SK-N-SH (cell line): ENCODE measurements at places on chromosomes 16 and 17.

DNA sequence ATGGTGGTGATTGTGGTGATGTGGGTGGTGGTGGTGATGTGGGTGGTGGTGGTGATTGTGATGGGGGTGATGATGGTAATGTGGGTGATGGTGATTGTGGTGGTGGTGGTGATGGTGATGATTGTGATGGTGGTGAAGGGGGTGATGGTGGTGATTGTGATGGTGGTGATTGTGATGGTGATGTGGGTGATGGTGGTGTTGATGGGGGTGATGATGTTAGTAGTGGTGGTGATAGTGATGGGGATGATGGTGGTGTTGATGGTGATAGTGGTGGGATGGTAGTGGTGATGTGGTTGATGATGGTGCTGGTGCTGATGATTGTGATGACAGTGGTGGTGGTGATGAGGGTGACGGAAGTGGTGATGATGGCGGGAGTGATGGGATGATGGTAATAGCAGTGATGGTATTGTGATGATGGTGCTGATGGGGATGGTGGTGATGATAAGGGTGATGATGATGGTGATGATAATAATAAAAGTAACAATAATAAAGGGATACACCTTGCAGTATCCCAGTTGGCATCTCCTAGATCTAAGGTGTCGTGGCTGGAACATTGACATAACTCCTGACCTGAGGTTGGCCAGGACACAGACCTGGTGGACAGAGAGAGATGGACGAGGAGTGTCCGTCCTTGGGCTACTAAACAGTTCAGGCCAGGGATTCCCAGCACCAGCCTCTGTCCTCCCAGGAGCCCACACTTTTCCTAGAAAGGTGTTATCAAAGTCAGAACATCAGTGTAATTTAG is 344.5 kb downstream of the SEC14L1 start:
- DNase-seq = no peak

- DNase-seq = no peak
Observed at GRCh38 chr16:11452298-11452697, 107.0 kb downstream of the RMI2 start.

GRCh38 chr16:85608515-85608885 is 4.6 kb upstream of the GSE1 start:
- DNase-seq = no peak

GRCh38 chr16:22728167-22728836 is 85.7 kb upstream of the HS3ST2 start:
- peak; percentile 64 for DNase-seq

- peak; percentile 80 for DNase-seq
Observed at GRCh38 chr17:50564916-50565315, 4.4 kb downstream of the CACNA1G start.

DNA sequence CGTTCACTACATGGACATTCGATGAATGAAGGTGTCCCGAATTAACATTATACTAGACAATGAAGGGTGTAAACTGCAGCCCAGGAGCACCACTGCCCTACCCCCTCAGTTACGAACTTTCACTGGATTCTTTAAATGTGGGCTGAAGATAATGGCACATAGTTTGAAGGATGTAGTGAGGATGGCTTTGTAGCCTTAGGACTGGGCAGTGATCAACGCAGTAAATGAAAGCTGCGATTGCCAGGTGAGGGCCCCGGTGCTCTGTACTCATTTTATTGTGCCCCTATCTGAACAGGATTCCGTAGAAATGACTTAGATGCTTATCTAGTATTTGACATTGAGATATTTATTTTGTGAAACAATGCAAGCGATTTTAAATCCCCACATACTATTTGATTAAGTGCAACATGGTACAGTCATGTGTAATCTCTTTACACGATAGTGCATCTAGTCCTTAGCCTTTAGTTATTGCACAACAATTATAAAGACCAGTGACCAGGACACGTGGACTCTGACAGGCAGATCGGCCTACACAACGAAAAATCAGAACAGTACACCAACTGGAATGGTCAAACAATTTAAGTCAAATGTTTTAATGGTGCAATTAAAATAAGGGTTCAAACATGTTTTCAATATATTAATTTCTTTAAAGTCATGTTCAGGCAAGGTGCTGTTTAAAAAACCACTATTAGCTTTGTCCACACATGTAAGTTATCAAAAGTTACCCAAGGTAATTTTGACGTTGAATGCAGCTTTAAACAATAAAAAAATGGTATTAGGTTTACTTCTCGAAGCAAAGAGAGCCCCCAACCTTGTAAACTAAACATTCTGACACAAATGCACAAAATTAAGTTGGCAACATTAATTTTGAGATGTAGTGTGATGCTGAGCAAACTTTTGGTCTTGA is 17.4 kb upstream of the ERN1 start:
- peak; percentile 45 for DNase-seq

DNA sequence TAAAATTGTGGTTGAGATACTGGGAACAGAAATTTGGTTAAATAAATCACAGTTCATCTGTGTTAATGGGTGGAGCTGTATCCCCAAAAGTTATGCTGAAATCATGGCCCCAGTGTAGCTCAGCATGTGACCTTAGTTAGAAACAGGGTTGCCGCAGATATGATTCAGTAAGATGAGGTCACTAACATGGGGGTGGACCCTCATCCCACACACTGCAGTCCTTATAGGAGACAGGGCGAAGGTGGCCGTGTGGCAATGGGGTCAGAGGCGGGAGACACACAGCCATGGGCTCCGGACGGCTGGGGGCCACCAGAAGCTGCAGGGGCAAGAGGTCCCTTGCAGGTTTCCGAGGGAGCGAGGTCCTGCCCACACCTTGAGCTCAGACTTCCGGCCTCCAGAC is 10.7 kb downstream of the GALNS start:
- DNase-seq = no peak

DNA sequence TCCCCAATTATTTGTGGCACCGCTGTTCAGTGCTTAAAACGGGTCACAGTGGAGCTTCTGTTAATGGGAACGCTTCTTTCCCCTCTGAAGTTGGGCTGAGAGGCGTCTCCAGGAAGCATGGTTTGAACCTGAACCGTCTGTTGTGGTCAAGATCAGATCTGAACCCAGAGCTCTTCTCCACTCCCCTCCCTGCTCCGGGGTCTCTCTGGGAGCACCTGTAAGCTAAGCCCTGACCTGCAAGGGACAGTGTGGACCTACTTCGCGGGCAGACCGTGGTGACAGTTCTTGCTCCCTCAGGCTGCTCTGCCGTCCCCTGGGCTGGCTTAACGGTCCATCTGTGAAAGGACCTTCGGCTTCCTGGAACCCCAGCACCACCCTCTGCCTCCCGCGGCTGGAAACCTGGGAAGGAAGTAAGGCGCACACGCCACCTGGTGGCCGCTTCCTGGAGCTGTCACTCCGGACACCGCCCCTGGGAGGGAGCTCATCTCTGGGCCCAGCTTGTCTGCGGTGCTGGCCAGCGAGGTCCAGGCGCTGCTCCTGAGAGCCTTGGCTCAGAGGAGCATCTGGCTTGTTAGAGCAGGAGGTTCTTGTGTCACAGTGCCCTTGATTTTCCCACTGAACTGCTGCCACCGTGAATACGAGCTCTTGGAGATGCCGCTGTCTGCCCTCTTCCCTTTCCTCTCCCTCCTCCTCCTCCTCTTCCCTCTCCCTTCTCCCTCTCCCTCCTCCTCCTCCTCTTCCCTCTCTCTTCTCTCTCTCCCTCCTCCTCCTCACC is 518.5 kb upstream of the EEF2KMT start:
- peak; percentile 84 for DNase-seq

DNA sequence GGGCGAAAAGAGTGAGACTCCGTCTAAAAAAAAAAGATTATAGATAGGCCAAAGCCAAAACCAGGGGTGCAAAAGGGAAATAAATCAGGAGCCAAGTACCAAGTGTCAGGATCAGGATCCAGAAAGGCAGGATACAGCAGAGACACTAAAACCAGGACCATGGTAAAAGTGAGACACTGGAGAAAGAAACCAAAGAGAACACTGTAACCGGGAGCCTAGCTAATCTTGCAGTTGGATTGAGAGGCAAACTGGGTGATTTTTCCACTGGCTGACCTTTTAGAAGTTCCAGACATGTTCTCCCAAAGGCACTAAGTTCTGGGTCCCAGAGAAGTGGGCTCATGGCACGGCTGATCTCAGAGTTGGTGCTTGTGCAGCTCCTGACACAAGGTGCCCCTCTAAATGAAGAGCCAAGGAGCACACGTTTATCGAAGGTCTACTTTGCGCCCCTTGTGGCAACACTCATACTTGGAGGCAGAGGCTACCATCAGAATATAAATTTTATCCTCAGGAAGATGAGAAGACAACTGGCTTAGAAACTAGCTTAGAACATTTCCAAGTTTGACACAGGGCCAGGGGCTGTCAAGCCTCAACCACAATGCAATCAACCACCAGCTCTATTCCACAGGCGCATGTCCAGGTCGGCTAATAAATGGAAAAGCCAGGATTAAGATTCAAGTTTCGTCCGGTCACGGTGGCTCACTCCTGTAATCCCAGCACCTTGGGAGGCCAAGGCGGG is 27.5 kb upstream of the HELZ start:
- DNase-seq = no peak

DNA sequence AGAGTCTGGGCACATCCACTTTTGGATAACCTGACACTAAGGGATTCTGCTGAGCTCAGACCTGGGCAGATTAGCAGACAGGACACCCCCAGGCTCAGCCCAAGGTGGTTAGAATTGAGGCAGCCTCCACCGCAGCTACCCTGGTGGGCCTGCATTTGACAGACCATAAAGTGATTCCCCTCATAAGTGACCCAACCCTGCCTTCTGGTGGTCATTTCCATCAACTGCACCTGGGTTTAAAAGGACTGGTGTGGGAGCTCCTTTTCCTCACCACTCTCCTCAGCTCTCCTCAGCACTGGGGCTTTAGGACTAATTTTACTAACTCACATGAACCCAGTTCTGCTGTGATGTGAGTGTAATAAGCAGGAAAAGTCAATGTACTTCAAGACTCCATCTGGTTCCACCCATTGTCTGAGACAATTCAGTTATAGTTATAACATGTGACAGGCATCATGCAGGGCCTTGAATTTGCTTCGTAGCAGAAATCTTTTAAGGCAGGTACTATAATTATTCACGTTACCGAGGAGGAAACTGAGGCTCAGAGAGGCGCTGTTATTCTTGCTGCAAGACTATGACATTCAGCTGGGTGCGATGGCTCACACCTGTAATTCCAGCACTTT is 42.5 kb downstream of the MYH3 start:
- DNase-seq = peak; percentile 69

DNA sequence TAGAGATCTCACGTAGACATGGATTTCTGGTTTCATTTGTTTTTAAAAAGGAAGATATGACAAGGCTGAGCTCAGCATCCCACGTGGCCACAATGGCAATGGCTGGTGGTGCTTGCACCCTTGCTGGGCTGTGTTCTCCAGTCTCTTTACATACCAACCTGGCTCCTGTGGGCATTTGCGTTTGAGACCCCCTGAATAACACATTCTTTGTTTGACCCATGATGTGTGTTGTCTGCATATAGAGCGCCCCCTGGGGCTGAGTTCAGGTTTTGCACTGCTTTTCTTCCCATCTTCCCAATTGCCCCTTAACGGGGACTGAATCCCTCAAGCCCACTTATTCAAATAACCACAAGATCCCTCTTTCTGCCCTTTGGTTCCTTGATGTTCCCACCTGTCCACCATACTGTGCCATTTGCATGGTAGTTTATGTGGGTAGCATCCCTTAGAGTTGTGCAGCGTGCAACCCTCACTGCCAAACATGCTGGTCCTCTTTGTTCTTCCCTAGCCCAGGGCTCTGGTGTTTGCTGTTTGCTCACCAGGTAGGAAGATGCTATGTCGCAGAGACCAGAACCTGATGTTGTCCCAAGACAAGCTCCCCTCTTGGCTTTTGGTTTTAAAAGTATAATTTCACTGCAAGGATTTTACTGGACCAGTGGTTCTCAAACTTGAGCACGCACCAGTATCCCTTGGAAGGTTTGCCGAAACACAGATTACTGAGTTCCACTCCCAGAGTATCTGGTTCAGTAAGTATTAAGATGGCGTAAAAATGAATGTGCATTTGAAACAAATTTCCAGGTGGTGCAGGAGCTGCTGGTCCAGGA is 38.5 kb upstream of the NKD1 start:
- peak; percentile 47 for DNase-seq

GRCh38 chr16:55470533-55471371 is 8.2 kb upstream of the MMP2 start:
- no peak for DNase-seq

- DNase-seq = no peak
Observed at GRCh38 chr17:77326076-77326591, 185.4 kb downstream of the SEC14L1 start.

- no peak for DNase-seq
Observed at GRCh38 chr16:77744141-77744540, 21.8 kb downstream of the NUDT7 start.

DNA sequence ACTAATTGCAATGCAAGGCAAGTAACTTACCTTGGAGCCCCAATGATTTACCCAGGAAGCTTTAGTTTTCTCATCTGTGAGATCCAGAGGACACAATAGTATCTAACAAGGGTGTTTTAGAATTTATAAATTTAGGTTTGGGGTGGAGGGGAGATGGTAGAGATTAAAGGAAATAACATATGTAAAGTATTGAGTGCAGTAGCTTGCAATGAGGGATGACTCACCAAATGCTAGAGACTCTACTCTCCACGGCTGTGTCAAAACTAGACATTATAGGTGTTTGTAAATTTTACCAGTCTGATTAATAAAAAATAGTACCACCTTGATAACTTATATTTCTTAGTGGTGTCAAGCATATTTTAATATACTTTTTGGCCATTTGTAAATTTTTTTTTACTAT is 3.7 kb upstream of the ABCA9 start:
- DNase-seq = no peak

DNA sequence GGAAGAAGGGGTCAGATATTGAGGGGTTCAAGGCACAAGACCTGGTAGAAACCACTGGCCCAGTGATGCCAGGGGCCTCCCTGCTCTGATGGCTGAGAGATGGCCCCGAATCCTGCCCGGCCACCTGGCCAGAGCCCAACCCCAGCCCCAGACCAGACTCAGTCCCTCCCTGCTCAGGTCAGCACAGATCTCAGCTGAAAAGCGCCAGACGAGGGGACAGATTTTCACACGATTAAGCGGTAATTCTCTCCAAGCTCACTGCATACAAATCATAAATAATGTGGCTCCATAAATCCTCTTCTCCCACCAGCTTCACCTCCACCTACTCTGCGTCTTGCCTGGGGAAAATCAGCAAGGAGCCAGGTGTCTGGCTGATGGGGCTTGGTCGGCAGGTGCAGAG is 57.1 kb downstream of the ENGASE start:
- DNase-seq = no peak

DNA sequence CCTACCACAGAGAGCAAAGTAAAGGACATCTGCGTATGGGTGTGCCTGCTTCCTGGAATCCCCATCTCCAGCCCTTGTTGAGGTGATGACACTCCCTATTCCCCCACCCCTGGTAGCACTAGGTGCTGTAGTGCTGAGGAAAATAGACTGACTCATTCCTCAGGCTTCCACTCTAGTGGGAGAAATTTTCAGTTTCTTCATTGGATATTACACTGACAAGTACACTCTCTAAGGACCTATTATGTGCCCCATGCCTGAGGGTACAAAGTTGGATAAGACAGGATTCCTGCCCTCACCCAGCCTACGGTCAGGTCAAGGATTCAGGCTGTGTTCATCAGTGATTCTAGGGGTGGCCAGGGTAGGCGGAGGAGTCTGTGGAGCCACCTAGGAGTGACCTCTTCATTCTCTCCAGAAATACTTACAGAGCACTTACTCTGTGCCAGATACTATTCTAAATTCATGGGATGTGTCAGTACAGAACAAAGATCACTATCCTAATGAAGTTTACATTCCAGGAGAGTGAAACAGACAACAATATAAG is 4.5 kb upstream of the ZC3H7A start:
- DNase-seq = no peak

- no peak for DNase-seq
Observed at GRCh38 chr17:82351254-82351712, 7.8 kb upstream of the TEX19 start.
